ENCODE measurements at places on chromosomes 16 and 17.

DNA sequence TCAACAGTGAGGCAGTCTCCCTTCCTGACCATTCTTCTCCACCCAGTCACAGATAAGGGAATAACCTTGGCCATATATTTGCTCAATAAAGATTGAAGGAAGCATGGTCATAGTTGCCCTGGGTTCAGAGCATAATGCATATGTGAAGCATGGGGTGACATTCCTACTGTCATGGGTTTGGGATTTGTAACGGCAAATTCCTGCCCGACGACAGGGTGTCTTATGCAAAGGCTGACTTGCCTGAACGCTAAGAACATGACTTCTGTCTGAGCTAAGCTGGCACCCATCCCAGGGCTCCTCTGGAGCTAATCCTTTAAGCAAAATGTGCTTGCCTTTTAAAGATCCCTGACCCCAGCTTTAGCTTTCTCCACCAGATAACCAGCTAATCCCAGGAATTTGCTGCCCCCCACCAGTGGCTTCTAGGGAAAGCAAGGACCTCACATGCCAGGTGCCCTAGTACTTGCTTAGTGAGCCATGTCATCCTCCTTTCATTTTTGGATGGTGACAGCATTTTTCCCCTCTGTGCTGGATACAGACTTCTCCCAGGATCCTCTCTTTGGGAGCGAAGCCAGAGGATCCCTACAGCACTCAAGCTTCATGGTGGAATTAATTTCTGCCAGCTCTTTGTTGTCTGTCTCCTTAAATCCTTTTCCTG is 11.7 kb downstream of the SLC7A6OS start:
- DNase-seq = peak; percentile 96

- no peak for DNase-seq
Observed at GRCh38 chr17:381941-382643, 29.5 kb upstream of the RPH3AL start.

- no peak for DNase-seq
Observed at GRCh38 chr16:69320740-69321073, 9.6 kb downstream of the VPS4A start.

DNA sequence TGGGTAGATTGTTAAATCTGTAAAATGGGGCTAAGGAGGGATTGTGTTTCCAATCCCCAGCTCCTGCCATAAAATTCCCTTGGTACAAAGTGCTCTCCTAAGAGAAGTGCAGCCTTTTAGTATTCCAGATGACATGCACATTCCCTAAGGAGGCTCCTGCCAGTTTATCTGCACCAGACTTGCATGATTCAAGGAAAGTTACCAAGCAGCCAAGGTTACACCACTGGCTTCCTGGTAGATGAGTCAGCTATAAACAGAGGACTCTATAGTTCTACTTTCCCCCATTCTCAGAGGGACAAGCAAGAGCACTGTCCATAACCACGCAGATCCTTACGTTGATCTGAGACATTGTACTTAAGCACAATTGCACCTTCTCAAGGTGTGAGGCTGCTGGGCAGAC is 1.9 kb downstream of the CALB2 start:
- peak; percentile 88 for DNase-seq

- no peak for DNase-seq
Observed at GRCh38 chr16:10646581-10647263, 48.0 kb downstream of the TEKT5 start.

GRCh38 chr17:79029327-79030009 is 5.5 kb downstream of the C1QTNF1 start:
- no peak for DNase-seq

DNA sequence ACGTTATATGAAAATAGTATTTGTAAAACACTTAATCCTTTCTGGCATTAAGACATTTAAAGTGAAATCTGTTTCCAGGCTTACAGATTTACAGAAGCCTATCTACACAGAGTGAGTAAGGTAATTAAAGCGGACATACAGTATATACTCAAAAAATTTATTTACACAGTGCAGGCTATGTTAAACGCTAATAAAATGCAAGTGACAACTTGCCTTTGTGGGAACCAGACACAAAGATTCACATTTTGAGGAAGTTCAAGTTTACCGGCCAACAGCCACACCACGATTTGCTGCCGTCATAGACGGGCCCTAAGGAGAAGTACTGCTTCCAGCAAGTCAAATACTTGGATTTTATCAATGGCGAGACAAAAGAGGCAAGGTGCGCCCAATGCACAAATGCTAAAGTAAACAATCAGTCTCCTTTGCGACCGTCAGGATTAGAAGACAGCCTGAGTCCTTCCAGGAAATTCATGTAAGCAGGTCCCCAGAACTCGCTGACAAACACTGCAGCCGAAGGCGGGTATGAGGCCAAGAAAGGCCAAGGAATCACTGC is 801 bp downstream of the VPS35 start:
- peak; percentile 81 for DNase-seq

DNA sequence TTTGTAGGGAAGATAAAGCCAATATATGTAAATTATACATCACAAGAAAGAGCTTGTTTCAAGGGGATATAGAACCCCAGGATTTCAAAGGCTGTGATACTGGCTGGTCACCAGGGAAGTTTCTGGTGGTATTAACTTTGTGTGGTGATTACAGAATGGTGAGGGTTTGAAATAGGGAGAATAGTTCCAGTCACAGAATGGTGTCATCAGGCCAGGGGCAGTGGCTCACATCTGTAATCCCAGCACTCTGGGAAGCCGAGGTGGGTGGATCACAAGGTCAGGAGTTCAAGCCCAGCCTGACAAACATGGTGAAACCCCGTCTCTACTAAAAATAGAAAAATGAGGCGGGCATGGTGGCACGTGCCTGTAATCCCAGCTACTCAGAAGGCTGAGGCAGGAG is 183.8 kb upstream of the XYLT1 start:
- no peak for DNase-seq

DNA sequence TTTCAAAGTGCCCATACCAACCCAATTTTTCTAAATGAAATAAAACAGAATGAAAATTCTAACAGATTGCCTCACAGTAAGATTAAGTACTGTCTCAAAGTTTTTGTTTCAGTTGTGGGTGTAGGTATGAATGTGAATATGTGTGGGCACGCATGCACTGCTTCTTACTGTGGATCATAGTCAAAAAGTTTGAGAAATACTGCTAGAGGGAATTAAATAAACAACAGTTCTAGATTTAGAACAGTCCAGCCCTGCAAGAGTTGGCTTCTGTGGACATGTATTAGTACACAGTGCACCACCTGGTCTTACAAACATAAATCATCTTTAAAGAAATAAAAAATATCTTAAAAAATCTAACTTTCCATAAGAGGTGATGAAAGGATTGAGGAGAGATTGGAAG is 8.4 kb downstream of the ZNF652 start:
- DNase-seq = no peak

GRCh38 chr17:31492880-31493655 is 101.6 kb downstream of the RAB11FIP4 start:
- no peak for DNase-seq

DNA sequence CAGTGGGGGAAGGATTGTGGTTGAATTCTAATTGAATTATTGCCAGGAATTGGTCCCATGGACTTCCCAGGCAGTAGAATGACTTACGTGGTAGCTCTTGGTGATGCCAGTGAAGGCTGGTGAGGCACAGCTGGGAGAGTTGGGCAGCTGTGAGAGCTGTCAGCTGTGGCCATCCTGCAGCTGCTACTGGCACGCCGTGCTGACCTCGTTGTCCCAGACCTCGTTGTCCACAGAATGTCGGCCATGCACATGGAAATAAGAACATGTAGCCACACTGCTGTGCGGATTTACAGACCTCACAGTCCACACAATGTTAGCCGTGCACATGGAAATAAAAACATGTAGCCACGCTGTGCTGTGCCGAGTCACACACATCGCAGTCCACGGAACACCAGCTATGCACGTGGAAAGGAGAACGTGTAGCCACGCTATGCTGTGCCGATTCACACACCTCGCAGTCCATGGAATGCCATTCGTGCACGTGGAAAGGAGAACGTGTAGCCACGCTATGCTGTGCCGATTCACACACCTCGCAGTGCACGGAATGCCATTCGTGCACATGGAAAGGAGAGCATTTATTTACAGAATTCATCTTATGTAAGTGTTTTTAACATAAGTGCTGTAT is 59.2 kb downstream of the BANP start:
- DNase-seq = no peak

GRCh38 chr16:81700071-81700779 is 78.9 kb upstream of the PLCG2 start:
- DNase-seq = no peak

GRCh38 chr17:75194879-75195278 is 10.6 kb upstream of the NUP85 start:
- no peak for DNase-seq

- DNase-seq = peak; percentile 46
Observed at GRCh38 chr17:31678431-31678830, 180.6 kb downstream of the COPRS start.

- peak; percentile 83 for DNase-seq
Observed at GRCh38 chr17:37176723-37177122, 199.1 kb upstream of the C17orf78 start.

- no peak for DNase-seq
Observed at GRCh38 chr16:48451323-48451722, 66.1 kb upstream of the SIAH1 start.

DNA sequence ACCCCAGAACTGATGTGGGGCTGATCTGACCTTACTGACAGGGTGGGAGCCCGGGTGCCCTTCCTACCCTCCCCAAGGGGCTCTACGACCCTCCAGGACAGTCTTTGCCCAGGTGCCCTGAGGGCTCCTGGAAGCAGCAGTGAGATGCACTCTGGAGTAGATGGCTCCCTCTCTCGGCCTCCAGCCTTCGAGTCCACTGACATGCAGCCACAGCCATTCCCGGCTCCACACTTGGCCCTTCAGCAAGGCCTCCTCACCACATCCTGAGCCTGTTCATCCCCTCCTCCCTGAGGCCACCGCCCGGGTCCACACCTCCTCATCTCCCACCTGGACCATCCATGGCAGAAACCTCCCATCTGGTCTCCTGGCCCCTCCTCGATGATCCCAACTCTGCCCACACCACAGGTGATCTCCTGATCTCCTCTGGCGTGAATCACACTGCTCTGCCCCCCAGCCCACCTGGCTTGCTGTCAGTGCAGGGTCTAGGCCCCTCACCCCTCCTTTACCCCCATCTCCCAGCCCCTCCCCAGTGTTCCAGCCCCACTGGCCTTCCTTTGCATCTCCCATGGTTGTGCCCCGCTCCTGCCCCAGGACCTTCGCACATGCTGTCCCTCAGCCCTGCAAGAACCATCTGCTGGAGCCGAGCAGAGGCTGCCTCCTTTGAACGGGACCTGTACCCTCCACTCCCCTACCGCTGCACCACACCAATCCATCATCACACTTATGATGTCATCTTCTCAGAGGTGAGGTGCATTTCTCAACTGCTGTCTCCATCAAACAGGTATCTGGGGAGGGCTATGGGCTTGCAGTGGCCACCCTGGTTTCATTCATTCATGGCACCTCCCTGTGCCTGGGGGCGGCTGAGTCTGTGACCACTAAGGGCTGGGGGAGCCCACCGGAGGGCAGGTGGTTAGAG is 44.7 kb downstream of the SOCS1 start:
- DNase-seq = no peak

DNA sequence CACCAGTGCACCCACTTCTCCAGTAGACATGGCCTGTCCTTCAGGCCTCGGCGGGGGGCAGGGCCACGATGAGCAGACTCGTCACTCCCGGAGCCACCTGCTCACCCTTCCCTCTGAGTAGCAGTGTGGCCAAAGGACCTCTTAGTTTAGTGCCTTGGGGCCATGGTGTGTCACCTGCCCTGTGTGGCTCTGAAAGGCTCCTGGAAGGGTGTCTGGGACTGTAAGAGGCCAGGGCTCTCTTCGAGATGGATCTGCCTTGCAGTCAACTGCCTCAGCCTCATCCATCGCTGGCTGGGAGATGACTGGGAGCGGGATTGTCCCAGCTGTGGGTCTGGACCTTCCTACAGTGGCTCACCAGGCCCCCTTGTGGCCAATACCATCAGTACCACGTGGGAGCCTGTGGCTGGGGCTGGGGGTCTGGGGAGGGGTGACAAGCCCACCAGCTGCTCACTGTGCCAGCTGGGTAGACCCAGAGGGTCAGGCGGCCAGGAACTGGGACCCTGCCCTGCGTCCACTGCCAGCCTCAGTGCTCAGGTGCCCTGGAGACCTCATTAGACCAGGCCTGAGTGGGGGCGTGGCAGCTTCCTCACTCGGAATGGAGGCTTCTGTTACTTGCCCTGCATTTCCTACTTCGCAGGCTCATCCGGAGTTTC is 133.4 kb downstream of the OR1D5 start:
- DNase-seq = peak; percentile 60

- no peak for DNase-seq
Observed at GRCh38 chr16:25084797-25085196, 26.7 kb upstream of the LCMT1 start.

GRCh38 chr17:82667668-82668000 is 19.4 kb upstream of the WDR45B start:
- DNase-seq = no peak

- DNase-seq = no peak
Observed at GRCh38 chr16:88334778-88335720, 47.7 kb upstream of the ZNF469 start.

- no peak for DNase-seq
Observed at GRCh38 chr16:62940569-62940968, 904.3 kb upstream of the CDH8 start.

- DNase-seq = peak; percentile 40
Observed at GRCh38 chr17:45184144-45184543, 22.5 kb downstream of the HEXIM2 start.

DNA sequence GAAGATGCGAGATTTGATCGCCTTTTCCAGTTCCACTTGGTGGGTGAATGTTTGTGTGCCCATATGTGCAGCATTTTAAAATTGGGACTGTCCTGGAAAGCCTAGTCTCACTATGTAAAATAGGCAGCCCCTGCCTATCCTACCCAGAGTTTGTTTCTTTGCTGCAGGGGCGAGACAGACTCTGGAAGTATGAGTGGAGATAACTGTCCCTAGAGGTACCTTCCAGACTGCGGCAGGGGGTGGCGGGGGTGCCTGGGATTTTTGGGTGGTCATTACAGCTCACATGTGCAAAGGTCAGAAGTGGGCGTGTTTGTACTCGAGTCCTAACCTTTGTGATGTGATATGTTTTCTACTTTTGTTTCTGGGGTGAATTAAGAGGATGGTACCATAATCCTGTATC is 36.6 kb downstream of the MPRIP start:
- no peak for DNase-seq

GRCh38 chr17:29389982-29390850 is at the start of gene TAOK1:
Gene TAOK1 (plus strand): TSS chr17:29390363. CDS start chr17:29451549, 61,186 bp downstream.
- peak; percentile 98 for DNase-seq

Data from epithelial cell of esophagus (primary cell).